ENCODE measurements at places on chromosomes 11 and 22.

- no peak for DNase-seq
Observed at GRCh38 chr22:30486118-30486517, 14.3 kb upstream of the SEC14L3 start.

- no peak for DNase-seq
Observed at GRCh38 chr11:1047595-1048156, 11.2 kb upstream of the MUC6 start.

GRCh38 chr11:68855205-68855981, 13.7 kb upstream of the CPT1A start:
- peak; percentile 23 for DNase-seq

- peak; percentile 20 for DNase-seq
Observed at GRCh38 chr11:6315811-6316425, 4.4 kb downstream of the CAVIN3 start.

DNA sequence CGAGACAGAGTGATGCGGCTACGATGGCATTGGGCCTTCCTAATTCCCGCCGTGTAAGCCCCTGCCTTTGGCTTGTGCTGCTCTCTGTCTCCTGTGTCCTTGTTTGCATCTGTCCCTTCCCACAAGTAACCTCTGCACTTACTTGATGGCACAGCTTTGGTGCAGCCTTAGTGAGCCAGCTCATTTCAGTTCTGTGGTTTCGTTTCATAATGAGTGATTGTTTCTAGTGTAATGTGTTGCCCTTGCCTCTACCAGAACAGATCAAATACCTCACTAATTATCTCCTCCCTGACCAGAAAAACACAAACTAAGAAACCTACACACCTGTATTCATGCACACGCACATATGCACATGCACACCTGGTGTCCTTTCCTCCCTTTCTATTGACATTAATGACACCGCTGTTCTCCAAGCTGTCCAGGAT, 58.8 kb downstream of the GRK3 start:
- no peak for DNase-seq

- DNase-seq = no peak
Observed at GRCh38 chr11:134277183-134278001, 1.2 kb downstream of the GLB1L3 start.

GRCh38 chr11:16114978-16115871, 241.1 kb downstream of the SOX6 start:
- DNase-seq = no peak

- no peak for DNase-seq
Observed at GRCh38 chr11:76801736-76802135, 18.6 kb downstream of the TSKU start.

DNA sequence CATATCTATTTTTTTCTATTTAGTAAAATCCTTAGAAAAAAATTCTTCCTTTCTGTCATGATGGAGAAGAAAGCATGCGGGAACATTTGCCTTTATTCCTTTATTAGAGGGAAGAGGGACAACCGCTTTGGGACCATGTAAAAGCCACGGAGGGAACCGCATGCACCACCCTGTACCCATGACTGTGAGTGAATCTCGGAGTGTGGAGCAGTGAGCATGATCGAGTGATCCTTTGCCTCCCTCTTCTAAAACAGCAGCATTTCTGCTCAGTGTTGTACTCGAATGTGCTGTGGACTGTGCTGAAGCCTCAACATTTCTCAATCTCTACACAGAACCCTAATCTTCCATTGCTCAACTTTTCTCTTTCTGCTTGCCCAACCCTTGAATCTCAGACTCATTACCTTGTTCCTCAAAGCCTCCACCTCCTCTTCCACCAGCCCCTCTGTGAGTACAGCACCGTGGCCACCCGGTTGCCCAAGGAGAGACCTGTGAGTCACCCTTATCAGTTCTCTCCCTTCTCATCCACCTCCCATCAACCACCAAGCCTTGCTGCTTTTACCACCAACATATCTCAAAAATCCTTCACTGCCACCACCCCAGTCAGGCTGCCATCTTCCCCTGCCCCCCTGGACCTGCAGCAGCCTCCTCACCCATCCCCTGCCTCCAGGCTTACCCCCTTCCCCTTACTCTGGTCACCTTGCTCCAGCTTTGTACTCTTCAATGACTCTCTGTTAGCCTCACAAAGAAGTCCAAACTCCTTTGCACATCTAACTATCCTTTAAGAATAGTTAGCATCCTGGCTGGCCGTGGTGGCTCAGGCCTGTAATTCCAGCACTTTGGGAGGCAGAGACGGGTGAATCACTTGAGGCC, 103.1 kb downstream of the NAT10 start:
- DNase-seq = no peak

GRCh38 chr22:24066260-24066659, 55.2 kb downstream of the CABIN1 start:
- no peak for DNase-seq

- DNase-seq = no peak
Observed at GRCh38 chr11:124394408-124394807, 4.4 kb downstream of the OR8B3 start.

DNA sequence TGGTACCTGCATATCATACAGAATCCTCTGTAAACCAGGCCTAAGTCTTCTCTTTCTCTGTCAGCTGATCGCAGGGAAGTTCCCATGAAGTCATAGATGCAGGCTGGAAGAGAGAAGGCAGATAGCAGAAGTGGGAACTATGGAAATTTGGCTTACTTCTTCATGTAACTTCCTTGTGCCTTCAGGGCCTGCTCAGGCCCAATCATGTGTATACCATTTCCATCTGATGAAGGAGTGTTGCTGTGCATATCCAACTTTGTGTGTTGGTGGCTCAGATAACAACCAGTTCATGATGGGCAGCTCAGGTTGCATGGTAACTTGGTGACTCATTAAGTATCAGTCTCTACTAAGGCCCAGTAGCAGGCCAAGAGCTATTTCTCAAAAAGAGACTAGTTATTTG, 53.1 kb upstream of the CEP295 start:
- DNase-seq = no peak

DNA sequence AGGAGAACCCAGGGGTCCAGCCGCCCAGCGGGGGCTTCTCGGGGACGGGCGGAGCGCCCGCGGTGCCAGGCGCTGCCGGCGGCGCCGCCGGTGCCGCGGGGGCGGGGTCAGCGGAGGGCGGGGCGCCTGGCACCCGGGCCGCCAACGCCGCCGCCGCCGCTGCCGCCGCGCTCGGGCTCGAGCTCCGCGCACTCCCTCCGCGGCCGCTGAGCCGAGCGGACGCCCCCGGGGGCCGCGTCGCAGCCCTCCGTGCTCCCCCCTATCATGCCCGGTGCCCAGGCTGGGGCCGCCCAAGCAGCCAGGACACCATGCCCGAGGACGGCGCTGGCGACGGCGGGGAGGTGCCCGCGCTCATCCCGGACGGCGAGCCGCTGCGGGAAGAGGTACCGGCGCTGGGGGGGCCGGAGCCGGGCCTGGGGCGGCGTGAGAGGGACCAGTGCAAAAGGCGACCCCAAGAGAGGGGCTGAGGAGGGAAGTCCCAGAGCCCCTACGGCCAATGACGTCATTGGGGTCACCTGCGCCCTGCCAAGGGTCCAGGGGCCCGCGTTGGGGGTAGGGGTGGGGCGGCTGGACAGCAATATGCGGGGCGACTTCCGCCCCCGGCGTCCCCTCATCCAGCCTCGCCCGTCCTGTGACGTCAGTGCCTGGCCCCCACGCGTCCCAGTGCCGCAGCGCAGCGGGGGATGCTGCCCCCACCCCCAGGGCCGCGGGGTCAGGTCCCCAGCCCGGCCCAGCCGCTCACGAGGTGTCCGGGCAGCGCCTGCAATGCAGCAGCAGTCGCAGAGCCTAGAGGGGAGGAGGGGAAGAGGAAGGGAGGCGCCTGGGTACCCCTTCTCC, at the start of gene TMEM151A:
TSS of gene TMEM151A (plus strand) at position 189 of the 837 bp plus-strand sequence. CDS start at position 309, 120 bp downstream.
- no peak for DNase-seq

DNA sequence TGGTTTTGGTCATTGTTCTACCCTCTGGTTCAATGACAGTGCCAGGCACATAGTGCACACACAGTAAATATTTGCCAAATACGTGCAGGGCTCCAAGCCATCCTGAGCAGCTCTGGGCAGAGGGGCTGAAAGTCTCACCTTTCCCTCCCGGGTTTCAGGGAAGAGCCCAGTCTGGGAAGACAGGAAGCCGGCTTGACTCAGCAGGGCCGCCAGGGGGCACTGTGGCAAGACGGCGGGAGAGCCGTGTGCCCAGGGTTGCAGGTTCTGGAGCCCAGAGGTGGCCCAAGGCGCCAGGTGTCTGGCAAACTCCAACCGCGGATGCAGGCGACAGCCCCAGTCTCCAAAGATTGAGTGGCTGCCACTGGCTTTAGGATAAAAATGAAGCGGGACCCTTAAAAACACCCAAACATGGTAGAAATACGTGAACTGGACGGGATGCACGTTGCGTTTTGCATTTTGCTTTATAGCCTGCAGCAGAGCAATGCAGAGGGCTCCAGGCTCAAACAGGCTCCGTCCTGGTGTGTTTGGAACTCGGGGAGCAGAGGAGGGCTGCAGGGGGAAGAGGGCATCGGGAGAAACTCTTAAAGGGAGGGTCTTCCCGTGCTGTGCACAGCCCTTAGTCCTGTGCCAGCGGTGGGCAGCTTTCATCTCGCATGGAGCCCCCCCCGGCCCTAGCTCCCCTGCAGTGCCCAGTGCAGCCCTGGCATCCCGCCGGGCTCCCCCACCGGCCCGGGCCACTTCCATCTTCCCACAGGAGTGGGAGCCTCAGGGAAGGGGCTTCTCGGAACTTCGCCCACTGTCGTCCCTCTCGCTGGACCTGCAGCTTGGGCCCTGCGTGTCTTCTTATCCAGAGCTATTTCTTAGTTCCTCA, 10.7 kb downstream of the KRTAP5-5 start:
- peak; percentile 31 for DNase-seq

- no peak for DNase-seq
Observed at GRCh38 chr11:115144914-115145313, 359.3 kb downstream of the CADM1 start.

GRCh38 chr11:119671051-119671450, 57.9 kb downstream of the NECTIN1 start:
- no peak for DNase-seq

DNA sequence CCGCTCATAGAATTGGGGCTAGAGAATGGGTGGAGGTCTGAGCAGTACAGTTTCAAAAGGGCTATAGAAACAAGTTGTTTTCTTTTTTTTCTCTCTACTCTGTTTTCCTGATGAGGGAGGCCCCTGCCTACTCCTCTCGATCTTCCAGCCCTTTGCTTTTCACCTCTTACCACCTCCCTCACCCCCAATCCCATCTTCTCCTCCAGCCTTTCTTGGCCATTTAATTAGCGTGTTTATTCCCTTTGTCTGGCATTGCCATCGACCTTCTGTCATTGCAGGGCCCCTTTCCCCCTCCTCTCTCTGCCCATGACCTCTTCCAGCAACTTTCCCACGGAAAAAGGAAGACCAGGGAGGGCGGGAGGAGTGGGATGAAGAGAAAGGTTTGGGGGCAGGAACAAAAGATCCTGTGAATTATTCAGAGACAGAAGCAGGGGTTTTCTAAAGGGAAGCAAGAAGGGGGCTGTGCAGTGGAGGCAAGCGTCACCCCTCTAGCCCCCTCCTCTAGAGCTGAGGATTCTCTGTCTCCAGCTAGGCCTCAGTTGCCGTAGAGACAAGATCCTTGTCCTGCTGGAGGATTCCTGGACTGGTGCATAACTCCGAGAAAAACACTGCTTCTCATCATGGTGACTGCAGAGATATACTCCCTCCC, 12.9 kb downstream of the DTX4 start:
- DNase-seq = no peak

GRCh38 chr11:70906101-70906500, 346.3 kb downstream of the SHANK2 start:
- no peak for DNase-seq
